ENCODE measurements at places on chromosomes 12 and 14.
A peak's percentile ranks its signal among the peaks of the same experiment; 100 is the strongest.

GRCh38 chr12:84585776-84586395 lies 326.7 kb downstream of the SLC6A15 start:
- DNase-seq, result no peak

- no peak for DNase-seq
Observed at GRCh38 chr12:125140279-125141209, 75.3 kb downstream of the AACS start.

DNA sequence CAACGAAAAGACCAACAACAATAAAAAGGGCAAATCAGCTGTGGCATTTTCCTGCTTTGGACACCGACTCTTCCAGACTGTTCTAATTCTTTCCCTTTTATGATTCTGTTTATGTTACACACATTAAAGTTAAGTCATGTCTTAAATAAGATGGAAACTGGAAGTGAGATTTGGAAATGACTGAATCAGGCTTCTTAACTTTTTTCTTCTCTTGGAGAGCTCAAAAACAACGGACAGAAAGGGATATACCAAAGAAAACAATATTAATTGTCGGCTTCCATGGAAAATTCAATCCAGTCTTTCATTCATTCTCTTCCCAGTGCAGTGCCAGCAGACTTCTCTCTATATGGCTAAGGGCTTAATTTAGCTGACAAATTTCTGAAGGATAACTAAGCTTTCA lies 214.9 kb upstream of the DDHD1 start:
- DNase-seq, result no peak

- peak; percentile 23 for DNase-seq
Observed at GRCh38 chr12:50088577-50089335, 3.6 kb downstream of the SMARCD1 start.

- no peak for DNase-seq
Observed at GRCh38 chr12:92356425-92356824, 210.8 kb upstream of the BTG1 start.

GRCh38 chr14:34548472-34548981 lies 9.0 kb upstream of the EAPP start:
- no peak for DNase-seq

DNA sequence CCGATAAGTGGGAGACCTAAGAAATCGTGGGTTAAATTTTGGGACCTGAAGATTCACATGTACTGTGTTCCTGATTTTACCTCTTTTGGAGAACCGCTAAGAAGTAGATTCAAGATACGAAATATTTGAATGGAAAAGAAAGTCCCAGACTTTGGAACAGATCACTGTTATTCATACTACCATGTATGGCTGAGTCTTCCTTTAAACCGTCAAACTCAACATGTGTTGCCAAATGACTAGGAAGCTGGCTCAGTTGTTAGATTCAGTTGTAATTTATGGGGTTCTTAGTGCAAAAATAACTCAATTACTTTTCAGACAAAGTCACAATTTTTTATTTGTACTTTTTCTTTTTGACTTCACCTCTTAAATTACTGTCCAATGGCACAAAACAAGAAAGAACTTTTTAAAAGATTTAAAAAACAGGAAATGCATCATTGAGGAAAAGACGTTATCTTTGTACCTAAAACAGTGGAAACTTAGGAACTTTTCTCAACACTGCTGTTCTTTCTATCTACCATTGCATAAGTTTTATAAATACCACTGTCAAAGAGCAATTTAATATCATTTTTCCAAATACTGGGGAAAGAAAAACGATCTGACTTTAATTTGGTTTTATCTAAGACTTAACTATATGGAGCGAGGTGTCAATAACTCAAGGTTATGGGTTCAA lies 15.7 kb downstream of the RERG start:
- DNase-seq, result no peak

DNA sequence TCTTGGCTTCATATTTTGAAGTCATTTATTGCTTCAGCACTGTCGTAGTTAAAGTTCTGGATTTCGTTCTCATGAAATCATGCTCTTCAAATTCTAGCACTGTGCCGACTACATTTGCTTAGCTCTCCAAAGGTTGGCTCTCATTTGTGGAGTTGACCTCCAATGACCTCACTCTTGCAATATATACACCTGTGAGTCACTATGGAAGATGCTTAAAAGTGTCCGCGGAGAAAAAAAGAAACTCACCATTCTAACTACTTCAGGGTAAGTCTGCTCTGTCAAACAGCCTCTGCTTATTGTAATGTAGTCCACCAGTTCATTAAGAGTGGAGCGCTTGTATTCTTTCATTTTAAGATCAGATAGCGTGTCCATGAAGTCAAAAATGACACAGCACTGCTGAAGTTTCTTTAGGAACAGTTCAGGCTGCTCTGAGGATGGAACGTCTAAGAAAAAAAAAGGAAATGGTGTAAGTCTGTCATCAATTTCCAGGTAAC lies 89.7 kb downstream of the PPP2R5E start:
- no peak for DNase-seq

DNA sequence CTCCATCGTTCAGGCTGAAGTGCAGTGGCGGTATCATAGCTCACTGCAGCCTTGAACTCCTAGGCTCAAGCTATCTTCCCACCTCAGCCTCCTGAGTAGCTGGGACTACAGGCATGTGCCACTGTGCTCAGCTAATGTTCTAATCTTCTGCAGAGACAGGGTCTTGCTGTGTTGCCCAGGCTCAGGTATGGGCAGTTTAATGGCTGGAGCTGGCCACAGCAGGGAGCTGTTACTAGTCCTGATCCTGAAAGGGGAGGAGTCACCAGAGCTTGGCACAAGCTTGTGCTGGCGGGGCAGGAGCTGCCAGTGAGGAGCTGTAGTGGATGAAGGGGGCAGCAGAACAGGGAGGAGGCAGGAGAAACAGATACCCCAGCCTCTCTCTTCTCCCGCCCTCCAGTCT lies 10.6 kb downstream of the TMEM120B start:
- DNase-seq, result no peak

GRCh38 chr12:102797528-102797927 lies 119.5 kb downstream of the PAH start:
- DNase-seq, result no peak

DNA sequence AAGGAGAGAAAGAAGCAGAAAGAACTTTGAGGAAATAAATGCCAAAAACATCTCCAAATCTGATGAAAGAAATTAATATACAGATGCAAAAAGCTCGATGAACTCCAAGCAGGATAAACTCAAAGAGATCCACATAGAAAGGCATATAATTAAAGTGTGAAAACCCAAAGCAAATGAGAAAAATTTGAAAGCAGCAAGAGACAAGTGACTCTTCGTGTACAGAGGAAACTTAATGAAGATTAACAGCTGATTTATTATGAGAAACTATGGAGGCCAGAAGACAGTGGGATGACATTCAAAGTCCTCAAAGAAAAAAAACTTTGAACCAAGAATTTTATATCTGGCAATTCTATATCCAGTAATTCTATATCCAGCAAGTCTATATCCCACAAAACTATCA lies 163.0 kb upstream of the TMCC3 start:
- no peak for DNase-seq

DNA sequence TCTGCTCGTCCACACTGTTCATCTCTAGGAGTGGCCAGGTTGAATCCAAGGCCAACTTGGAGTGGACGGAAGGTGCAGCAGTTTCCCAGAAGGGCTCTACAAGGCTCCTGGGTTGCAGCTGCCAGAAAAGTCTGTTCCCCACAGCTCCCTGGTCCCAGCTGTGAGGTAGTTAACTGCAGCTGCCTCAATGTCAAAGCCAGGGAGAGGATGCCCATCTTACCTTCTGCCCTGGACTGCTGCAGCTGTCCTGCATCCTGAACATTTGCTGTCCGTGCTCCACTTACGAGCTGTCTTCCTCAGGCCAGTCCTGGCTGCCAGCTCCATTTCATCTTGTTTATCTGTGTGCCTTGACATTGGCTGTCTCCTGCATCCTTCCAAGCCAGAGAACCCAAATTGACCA lies 227.3 kb downstream of the SLC41A2 start:
- no peak for DNase-seq

DNA sequence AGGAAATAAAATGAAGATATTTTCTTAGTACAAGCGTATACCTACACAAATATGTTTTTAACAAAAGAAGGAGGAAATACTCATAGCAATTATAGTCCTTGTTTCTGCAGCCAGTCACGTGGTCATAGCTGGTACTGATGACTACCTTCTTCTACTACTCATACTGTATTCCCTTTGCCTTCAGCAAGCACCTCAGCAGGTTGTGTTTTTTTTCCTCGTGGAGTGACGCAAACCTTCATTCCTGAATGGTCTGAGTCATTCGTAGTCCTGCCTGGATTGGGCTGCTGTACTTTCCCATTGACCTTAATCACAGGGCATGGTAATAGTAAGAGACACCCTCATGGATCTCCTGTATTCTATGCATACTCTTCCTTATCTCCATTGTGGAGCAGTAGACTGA lies 25.7 kb upstream of the SLC16A7 start:
- DNase-seq, result no peak

DNA sequence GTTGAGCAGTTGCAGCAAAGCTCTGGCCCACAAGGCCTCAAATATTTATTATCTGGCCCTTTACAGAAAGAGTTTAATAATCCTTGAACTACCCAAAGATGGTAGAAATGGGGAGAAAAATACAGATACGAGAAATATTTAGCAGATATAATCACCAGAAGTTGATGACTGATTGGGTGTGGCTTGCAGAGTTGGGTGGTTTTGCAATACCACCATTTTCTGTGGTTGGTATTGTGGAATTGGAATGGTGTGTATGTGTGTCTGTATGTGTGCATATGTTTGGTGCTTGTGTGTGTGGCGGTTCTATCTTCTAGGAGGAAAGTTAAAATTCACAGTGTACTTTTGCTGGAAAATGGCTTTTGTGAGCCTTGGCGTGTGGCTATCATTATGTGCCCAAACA lies 85.4 kb upstream of the MANSC4 start:
- DNase-seq, result no peak

GRCh38 chr12:81078469-81079196 lies 754 bp downstream of the ACSS3 start:
- DNase-seq, result no peak

DNA sequence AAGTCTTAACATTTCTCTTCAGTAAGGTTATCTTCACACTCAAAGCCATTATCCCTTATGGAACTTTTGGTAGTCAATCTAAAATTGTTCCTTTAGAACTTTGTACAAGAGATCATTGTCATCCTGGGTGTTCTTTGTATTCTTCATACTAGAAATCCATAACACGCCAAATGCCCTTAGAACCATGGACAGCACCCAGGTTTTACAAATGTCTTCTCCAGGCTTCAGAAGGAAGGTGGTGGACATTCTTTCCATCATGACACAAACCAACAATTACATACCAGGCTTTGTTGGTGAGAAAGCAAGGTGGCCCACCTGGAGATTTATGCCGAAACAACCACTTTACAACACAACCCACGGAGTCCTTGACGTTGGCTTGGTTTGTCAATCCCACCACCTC lies 365.6 kb upstream of the TBX3 start:
- no peak for DNase-seq

Measured in stimulated activated CD4-positive, alpha-beta T cell treated with anti-CD3 and anti-CD28 coated beads, Interleukin-1b, Interleukin-23, amount 100 ng/mL, for 1 hour (primary cell).